Activated CD4-positive, alpha-beta memory T cell treated with anti-CD3 and anti-CD28 coated beads, Interleukin-2, amount 10 ng/mL, durations not matched to agents 7 days and 5 days (primary cell): ENCODE measurements at places on chromosomes 12 and 14. TPM values are rescaled to one million over a fixed set of nuclear protein-coding genes. Genes with fewer than 3 reads are reported as not detected.

CRADD gene
- 14.1 TPM for total RNA-seq

PLBD1 gene
- not detected for total RNA-seq

ADAM21 gene
- total RNA-seq, result not detected

ALX1 gene
- not detected for total RNA-seq

PRH1 gene
- 10.8 TPM for total RNA-seq

KCNC2 gene
- total RNA-seq, result not detected

RAD51B gene
- 40.8 TPM for total RNA-seq

FOXA1 gene
- total RNA-seq, result not detected

SDR9C7 gene
- total RNA-seq, result not detected
